SHP77 treated with DMSO at 0.1 percent for 48 hours (cell line): ENCODE measurements at places on chromosomes 3 and 15.

- no peak for DNase-seq
Observed at GRCh38 chr3:144622845-144623244, 651.2 kb downstream of the DIPK2A start.

GRCh38 chr3:188392076-188392475 lies 238.1 kb downstream of the LPP start:
- no peak for DNase-seq

DNA sequence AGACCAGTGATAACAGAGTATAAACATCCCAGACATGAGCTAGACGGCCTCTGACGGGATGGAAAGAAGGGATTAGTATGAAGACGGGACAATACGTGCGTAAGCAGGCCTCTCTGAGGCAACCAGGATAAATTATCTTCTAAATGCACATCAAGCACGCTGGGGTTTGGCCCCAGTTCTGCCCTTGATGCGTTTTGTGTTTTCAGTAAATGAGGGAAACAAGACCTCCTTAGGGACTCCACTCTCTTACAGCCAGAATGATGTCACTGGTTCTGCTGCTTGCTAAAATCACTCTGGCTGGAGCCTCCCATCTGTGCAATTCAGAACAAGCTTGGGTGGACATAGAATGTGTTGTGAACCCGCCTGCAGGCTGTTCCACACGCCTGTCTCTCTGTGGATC lies 156.0 kb upstream of the MCTP2 start:
- no peak for DNase-seq

GRCh38 chr3:63349583-63350573 lies 71.8 kb downstream of the SYNPR start:
- peak; percentile 3 for DNase-seq

DNA sequence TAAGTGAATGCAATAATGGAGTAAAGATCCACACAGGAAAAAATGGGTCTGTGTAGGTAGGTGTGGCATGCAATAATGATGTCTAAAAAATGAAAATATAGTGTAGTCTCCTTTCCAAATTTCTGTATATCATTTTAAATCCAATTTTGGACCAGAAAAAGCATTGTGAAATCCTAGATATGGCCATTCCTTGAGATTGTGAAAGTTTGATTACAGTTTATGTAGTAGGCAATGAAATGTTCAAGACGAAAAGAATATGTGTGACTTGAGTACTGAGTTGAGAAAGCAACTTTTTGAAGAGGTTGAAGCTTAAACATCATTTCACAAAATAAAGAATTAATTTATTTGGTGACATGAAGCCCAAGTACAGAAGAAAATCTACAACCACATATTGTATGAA lies 698.7 kb downstream of the EPHA3 start:
- no peak for DNase-seq
